Stimulated activated CD4-positive, alpha-beta T cell treated with anti-CD3 and anti-CD28 coated beads, TNF-alpha, amount 100 ng/mL, for 24 hours (primary cell): ENCODE measurements at places on chromosomes 2 and 18.
A peak's percentile ranks its signal among the peaks of the same experiment; 100 is the strongest.

- no peak for DNase-seq
Measured at GRCh38 chr18:23066504-23067039, 68.7 kb upstream of the CABLES1 start.

GRCh38 chr2:129772190-129772579 is 207.3 kb upstream of the RAB6C start:
- no peak for DNase-seq

- no peak for DNase-seq
Measured at GRCh38 chr2:68623820-68624219, 19.6 kb upstream of the PROKR1 start.

GRCh38 chr2:20157193-20157891 is 67.6 kb downstream of the SDC1 start:
- DNase-seq, result no peak

- DNase-seq, result no peak
Measured at GRCh38 chr2:67515538-67515937, 118.4 kb downstream of the ETAA1 start.

DNA sequence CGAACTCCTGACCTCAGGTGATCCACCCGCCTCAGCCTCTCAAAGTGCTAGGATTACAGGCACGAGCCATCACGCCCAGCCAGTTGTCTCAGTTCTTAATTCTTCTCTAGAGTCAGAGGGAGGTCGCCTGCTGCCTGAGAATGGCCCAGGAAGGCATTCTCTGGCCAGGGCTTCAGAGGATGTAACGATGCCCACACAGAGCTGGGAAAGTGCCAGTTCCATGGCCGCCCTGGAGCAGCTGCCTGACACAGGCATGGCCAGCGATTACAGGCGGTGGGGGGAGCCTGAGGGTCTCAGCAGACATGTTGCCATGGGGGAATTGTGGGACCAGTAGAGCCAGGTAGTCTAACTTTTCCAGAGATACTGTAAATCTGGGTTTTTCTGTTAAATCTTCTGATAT is 25.6 kb upstream of the DNMT3A start:
- no peak for DNase-seq

DNA sequence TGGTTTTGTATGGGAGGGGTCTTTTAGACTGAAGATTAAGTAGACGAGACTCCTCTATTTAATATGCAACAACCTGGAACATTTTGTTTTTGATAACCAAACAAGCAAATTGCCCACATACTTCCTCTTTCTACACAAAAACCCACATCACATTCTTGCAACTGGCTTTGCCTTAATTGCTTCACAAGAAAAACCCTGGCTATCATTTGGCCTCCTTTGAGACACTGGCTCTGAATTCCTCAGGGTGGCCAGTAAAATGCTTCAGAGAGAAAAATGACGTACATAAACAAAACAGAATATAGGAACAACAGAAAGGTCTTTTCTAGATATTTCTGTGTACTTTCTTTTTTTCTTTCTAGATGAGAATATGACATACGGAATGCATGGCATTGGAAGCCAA is 103.0 kb downstream of the TRIB2 start:
- no peak for DNase-seq

DNA sequence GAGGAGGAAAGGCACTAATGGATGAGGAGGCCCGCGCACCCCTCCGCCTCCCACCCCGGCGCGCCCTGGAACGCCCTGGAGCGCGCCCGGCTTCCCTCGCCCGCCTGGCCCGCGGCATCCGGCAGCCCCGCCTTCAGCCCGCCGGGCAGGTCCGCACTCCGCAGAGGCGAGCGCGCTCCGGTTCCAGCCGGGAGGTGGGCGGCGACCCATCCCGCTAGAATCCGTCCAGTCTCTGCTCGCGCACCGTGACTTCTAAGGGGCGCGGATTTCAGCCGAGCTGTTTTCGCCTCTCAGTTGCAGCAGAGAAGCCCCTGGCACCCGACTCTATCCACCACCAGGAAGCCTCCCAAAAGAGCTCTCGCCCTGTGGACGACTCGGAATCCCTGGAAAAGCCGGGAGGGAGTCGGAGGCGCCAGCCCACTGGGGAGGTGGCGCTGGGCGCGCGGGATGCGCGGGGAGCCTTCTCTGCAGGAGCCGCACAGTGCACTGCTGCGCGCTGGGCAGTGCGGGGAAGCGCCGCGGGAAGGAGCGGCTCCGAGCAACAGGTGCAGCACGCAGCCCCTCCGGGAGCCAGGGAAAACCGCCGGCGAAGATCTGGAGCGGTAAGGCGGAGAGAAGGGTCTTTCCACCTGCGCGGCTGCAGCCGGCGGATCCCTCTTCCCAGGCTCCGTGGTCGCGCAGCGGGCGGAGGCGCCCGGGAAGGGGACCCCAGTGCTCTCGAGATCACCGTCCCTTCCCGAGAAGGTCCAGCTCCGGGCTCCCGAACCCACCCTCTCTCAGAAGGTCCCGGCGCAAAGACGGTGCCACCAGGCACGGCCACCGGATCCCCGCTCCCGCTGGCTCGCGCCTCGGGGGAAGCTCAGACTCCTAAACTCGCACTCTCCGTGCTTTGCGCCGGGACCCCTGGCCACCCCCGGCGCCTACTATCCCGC is at the start of gene GALR1:
Gene GALR1, plus strand, starts transcription at position 280 of the 932 bp plus-strand sequence. CDS start 701 bp downstream, outside the sequence.
- peak; percentile 1 for DNase-seq

GRCh38 chr2:128279009-128279408 is 39.7 kb downstream of the HS6ST1 start:
- no peak for DNase-seq

DNA sequence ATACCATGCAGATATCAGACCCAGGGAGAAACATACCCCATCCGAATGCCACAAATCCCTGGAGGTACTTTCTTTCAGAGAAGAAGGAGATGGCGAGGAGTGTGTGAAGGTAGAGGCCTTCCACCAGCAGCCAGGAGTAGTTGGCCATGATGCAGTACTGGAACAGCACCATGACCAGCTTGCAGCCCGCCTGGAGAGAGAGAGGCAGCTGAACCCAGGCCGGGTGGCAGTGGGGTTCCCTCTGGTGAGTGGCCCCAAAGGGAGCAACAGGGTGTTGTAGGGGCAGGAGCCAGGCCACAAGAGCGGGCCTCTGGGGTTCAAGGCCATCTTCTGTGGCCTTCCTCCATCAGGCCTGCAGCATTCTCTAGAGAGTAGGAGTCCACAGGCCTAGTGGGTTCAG is 30.2 kb downstream of the TMEM37 start:
- DNase-seq, result no peak

GRCh38 chr2:99490623-99491461 is 1.0 kb upstream of the REV1 start:
- DNase-seq, result no peak

- DNase-seq, result no peak
Measured at GRCh38 chr2:38128653-38129052, 52.7 kb upstream of the CYP1B1 start.

- no peak for DNase-seq
Measured at GRCh38 chr2:174903264-174903556, 102.0 kb downstream of the CHN1 start.

DNA sequence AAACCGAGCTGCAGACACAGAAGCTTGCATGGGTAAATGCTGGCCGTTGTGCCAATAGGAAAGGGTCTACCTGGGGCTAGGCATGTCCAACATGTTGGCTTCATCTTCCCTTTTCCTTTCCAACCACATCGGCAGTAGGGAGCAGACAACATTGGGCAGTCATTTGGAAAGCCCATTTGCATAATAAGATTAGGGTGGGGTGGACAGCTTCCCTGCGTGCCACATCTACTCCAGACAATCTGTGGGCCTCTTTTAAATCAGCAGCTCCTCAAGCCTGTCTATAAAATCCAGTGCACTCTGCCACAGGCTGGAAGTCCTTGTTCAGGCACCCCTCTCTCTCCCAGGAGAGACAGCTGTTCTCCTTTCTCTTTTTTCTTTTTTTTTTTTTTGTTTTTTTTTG is 203.6 kb upstream of the KYNU start:
- no peak for DNase-seq

DNA sequence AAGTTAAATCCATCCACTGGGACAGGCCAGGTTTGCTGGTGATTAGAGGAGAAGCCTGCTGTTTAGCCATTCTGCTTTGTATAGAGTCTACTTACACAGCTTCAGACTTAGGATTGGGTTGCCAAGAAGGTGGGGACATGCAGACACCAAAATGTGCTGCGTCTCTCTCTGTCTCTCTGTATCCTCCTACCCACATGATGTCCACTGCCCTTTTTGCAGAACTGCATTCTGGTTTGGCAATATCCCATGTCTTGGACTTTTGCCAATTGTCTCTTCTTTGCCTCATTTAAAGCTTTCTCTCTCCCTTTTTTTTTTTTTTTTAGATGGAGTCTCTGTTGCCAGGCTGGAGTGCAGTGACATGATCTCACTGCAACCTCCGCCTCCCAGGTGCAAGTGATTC is 261.1 kb upstream of the FN1 start:
- no peak for DNase-seq

GRCh38 chr2:241463276-241464135 is 44.9 kb downstream of the STK25 start:
- DNase-seq, result no peak

DNA sequence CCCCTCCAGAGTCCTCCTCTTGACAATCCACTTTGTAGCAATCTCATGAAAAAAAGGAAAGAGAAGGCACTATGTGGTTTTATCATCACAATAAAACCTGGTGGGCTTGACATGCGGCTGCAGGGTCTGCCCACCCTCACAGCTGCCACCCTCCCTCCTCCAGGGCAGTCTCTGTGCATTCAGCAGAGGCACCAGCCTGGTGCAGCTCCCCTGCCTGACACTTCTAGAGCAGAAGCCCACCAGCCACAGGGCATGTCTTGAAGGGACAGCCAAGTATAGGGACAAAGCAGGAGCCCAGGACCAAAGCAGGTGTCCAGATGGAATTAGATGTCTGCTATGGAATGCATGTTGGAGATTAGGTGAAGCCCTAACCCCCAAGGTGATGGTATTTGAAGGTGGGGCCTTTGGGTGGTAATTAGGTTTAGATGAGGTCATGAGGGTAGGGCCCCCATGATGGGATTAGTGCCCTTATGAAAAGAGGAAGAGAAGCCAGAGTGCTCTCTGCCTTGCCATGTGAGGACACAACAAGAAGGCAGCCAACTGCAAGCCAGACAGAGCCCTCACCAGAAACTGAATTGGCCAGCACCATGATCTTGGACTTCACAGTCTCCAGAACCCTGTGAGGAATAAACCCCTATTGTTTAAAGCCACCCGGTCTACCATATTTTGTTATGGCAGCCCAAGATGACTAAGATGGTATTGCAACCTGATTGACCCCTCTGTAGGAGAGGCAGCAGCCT is 86.9 kb downstream of the MCFD2 start:
- DNase-seq, result no peak

GRCh38 chr2:212147921-212148513 is 390.6 kb downstream of the ERBB4 start:
- no peak for DNase-seq

DNA sequence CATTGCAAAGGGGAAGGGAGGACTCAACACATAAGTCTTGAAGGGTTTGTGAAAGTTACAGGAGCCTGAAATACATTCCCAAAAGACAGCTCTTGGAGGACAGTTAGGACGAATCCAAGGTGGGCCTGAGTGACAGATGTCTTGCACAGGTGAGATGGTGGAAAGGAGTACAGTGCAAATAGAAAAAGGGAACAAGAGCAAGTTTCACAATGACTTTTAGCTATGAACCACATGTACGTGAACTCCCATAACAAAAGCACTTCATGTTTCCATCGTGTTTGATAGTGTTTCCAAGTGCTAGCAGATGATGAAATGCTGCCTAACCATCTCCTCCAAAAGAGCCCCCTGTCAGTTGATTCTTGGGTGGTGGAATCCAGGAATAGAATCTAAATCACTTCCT is 1.8 kb downstream of the IL18RAP start:
- DNase-seq, result no peak

GRCh38 chr2:68256093-68256450 is 3.7 kb upstream of the PPP3R1 start:
- no peak for DNase-seq

DNA sequence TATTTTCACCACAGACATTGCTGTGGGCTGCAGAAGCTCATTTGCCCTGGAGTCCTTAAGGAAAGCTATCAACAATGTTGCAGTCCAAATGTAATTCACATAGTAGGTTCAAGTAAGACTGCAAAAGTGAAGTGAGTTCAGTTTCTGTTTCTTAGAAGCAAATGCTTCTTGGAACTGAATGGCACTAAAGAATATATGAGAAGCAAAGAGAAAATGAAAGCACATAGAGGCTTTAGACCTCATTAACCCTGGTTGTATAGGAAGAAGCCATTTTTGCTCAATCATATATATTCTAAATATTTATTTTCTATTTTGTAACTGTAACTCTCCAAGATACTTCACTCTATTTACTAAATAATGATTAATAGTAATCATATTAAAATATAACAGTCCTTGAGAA is 292.0 kb downstream of the ZNF804A start:
- DNase-seq, result no peak

- no peak for DNase-seq
Measured at GRCh38 chr2:238171575-238172187, 12.9 kb downstream of the ERFE start.

GRCh38 chr2:97663962-97664635 is at the start of gene ACTR1B:
ACTR1B (minus strand) TSS chr2:97664044; CDS start chr2:97663890, 154 bp downstream.
- DNase-seq, result peak; percentile 98

GRCh38 chr2:221204699-221205098 is 367.4 kb downstream of the EPHA4 start:
- no peak for DNase-seq

- DNase-seq, result no peak
Measured at GRCh38 chr2:19350678-19351401, 7.6 kb downstream of the OSR1 start.

DNA sequence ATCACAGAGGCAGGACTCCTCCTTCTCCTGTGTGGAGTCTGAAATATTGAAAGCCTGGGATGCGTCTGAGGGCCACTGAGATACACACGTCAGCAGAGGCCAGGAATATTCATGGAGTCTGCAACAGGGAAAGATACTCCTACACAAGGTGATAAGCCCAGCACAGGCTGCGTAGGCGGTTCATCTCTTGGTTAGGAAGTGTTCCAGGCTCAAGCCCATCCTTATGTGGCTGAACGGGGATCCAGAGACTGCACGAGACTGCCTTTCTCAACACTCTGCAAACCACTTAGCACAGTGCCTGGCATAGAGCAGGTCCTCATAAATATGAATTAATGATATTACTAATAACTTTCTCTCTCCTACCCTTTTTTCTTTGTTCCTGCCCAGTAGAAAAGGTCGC is 29.2 kb upstream of the AGPS start:
- no peak for DNase-seq

GRCh38 chr2:145653553-145653952 is 1133.6 kb upstream of the ZEB2 start:
- DNase-seq, result no peak

GRCh38 chr2:26011990-26012856 is 21.7 kb upstream of the RAB10 start:
- no peak for DNase-seq
